Stimulated activated memory B cell treated with anti-CD40 and anti-IgM and Interleukin-4, amounts not matched to agents 10 μg/mL and 1 μg/mL and 100 μg/mL, for 72 hours (primary cell): ENCODE measurements at places on chromosomes 1 and 21.

GRCh38 chr1:220895412-220895946, 16.2 kb downstream of the HLX start:
- no peak for ATAC-seq

- ATAC-seq: no peak
These were observed 88.6 kb downstream of the ADAMTS1 start for GRCh38 chr21:26756491-26757159.

GRCh38 chr1:232635778-232636356, 5.9 kb upstream of the SIPA1L2 start:
- peak; percentile 59 for ATAC-seq

DNA sequence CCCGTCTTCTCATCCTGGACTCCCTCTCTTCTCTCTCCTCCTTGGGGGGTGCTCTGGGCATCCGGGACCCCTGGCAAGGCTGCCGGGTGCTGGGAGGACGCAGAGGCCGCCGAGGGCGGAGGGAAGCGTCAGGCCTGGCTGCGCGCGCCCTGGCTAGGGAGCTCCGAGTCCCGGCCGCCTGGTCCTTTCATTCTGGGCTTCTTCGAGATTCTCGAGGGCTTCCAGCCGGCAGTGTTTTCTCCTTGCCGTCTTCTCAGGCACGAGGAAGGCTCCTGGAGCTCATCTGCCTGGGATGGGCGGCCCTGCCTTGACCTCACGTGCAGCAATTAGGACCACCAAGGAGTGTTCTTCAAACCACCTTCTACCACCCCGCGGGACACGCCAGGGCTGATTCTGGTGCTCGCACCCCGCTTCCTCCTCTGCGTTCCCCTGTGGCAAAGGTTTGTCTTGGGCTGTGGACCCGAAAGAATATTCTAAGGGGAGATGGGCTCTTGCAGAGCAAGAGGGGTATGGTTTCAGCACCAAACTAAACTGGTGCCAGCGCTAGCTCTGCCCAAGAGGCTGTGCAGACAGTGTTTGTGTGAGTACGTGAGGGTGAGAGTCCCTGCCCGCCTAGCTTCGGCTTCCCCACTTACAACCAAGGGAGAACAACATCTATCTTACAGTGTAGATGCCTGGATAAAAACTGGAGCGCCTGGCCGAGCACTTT, 36.5 kb downstream of the PIK3CD start:
- ATAC-seq: peak; percentile 6

GRCh38 chr1:227749225-227749624, 14.0 kb downstream of the SNAP47 start:
- no peak for ATAC-seq

DNA sequence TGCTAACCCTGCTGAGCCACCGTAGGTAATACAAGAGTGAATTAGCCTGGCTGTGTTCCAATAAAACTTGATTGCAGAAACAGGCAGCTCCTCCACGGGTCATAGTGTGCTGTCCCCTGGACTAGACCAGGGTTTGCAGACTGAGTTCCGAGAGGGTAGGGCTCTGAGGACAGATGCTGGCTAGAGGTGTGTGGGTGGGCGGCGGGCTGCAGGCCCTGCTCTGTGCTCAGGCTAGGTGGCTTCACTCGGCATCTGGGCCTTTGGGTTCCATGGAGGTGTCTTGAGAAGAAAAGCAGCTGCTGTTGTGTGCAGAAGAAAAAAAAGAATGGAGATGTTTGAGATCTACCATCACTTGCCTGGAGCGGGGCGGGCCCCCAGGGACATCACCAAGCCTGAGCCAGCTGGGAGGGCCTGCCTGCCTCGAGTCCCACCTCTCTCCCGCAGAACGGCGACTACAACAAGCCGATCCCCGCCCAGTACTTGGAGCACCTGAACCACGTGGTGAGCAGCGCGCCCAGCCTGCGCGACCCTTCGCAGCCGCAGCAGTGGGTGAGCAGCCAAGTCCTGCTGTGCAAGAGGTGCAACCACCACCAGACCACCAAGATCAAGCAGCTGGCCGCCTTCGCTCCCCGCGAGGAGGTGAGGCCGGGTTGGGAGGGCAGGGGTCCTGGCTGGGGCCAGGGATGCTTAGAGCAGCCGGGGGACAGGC, 7.9 kb downstream of the TMEM201 start:
- ATAC-seq: no peak

DNA sequence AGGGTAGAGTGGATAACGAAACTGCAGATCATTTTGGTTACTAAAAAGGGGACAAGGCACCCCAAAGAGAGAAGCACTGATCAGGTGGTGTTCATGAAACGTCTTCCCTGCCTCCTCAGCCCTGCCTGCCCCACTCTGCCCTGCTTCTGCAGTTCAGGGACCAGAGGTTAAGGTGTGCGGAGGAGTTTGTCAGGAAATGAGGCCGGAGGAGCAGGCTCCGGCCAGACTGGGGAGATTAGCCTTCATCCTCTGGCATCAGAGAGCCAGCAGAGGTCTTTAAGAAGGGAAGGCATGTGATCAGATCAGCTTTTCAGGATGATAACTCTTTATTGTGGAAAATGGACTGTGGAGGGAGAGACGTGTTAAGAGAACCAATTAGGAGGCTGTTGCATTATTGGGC, 291.9 kb upstream of the NR5A2 start:
- no peak for ATAC-seq

DNA sequence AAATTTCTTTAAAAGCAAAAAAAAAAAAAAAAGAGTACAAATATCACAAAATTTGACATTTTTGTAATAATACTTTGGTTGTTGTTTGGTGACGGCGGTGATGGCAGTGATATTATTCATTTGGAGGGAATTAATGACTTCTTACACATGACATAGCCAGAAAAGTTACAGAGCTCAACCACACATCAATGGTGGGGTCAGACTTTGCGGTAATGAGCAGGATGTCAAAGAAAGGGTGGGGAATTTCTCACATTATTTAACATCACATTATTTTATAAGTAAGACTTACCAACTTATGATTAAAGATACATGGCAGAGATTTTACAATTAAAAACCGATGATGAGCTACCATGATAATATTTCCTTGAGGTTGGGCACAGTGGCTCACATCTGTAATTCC, 248.2 kb downstream of the RERE start:
- ATAC-seq: no peak

DNA sequence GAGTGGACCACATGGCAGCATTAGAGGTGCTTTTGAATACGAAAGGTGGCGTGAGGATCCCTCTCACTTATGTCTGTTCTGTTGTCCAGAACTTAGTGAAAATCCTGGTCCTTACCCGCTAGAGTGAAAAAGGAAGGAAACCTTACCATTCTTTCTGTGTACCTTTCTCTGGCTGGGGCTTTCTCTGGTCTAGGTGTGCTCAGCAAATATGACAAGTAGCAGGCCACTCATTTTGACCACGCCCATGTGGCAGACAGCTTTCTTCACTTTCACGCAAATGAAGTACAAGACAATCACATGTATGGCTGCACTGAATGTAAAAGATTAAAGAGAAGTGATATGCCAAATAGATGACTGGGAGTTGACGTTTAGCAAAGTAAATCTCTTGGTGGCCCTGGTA, 131.9 kb downstream of the FGGY start:
- ATAC-seq: no peak

- no peak for ATAC-seq
These were observed 158.8 kb downstream of the TM2D1 start for GRCh38 chr1:61566177-61566576.

DNA sequence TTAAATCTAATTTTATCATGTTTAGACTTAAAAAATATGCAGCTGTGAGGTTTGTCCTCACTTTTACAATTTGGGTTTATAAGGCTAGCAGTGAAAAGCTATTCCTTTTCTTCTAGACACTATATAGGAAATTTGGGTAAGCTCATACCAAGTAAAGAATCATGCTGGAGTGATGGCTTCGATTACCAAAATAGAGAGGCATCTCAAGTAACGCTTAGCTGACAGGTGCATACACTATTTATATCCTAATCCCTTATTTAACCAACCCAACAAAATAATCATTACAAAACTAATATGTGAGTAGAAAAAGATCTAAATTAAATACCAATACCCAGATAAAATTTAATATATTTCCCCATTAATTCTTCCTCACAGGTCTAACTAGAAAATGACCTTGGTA, 193.2 kb downstream of the LHX8 start:
- no peak for ATAC-seq
